GM04504 (cell line): ENCODE measurements at places on chromosomes 4 and X.

- no peak for DNase-seq
These were observed 41.4 kb downstream of the SOD3 start for GRCh38 chr4:24836661-24837242.

- DNase-seq: no peak
These were observed 8.7 kb downstream of the GUCY2F start for GRCh38 chrX:109472939-109473735.

DNA sequence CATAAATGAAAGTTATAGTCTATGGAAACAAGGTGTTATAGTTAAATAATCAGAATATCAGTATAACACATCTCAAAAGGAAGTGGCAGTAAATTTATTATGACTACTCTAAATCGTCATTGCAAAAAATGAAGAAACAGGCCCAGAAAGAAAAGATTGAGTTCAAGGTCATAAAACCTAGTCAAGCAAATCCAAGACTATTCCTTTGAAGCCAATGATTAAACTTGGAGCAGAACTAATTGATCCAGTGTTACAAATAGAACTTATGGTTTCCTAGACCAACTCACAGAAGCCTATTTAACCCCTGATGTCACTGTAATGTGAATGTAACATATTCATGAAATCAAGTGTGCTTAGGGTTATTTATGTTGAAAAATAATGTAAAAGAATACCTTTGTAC is 1.9 kb downstream of the FAM199X start:
- DNase-seq: no peak

- no peak for DNase-seq
These were observed 15.8 kb upstream of the VEGFD start for GRCh38 chrX:15399962-15400391.

- DNase-seq: no peak
These were observed 1176.8 kb downstream of the FAM133A start for GRCh38 chrX:94850811-94851210.

- no peak for DNase-seq
These were observed 12.1 kb downstream of the PPP2R3B start for GRCh38 chrX:374596-374995.

GRCh38 chr4:176335421-176335820 is 15.7 kb downstream of the SPCS3 start:
- no peak for DNase-seq

DNA sequence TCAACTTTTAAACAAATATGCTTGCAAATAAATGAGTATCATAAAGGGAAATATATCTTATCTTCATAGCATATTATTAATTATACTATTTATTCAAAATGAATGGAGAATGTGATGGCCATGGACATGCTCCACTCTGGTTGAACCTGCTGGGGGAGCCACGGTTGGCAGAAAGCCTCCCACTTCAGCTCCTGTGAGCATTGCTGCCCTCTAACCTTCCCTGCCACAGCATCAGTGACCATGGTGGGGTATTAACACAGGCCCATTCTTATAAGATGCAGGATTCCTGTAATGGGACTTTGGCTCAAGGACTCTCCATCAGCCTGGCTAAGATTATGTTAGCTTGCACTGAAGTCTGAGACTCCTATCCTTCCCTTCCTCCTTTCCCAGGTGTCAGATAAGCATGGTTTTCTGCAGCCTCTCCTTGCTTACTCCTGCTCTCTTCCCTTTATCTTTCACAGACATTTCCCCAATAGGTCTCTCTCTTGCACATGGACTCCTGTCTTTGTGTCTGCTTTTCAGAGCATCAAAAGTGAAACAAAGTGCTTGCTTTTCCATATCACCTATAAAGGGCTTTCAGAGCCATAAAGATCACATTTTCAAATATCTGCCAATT is 4.9 kb upstream of the ABRAXAS1 start:
- DNase-seq: no peak

DNA sequence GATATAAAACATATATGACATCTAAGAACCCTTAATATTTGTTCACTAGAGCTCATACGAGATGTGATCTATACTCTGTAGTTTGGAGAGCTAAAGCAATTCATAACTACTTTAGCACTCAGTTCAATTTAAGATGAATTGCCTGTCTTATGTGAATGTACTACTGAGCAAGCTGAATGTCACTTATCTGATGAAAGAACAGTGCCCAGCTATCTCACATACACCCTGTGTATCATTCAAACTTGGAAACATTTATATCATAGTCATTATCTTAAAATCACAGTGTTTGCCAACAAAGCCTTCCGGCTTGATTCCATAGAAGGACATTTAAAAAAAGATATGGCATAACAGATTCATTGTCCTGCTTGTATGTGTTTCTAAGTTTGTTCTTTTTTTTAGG is 639.6 kb downstream of the CCSER1 start:
- DNase-seq: no peak

GRCh38 chrX:72705814-72706213 is 8.3 kb downstream of the PHKA1 start:
- DNase-seq: no peak

DNA sequence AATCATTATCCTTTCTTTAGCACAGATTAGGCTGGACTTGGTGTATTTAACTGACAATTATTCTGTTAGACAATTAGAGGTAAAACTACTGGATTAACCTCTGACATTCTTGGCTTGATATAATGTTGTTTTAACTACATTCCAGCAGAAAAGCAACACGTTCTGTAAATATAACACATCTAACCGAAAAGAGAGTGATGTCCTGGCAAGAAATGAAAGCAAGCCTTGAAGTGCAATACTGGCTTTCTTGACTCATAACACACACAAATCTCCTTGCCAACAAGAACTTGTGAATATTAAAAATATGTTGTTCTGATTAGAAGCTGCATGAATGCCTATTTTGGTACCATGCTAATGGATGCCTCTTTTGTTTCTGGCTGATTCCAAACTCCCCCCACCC is 76.4 kb downstream of the EFHC2 start:
- no peak for DNase-seq

GRCh38 chrX:21373001-21373400 is 1.2 kb upstream of the CNKSR2 start:
- DNase-seq: no peak

DNA sequence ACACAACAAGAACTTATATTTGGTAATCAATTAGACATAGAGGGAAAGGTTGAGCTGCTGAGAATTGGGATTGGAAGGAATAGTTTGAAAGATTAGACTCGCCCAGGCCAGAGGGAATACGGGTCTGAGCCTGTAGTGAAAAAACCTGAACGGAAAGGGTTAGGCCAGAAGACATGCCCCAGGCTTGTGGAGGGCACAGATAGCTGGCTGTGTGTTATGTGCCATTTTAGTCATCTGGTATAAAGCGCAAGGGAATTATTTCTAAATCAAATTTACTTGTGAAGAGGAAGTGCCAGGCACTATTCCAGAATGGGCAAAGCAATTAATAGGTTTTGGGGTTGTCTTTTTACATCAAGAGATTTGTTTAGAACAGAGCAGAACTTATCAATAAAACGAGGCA is 187.5 kb upstream of the ANKRD50 start:
- no peak for DNase-seq

- no peak for DNase-seq
These were observed 55.8 kb downstream of the IL1RAPL2 start for GRCh38 chrX:104621781-104622180.

- peak; percentile 74 for DNase-seq
These were observed 16.6 kb downstream of the CLCN4 start for GRCh38 chrX:10173331-10173900.

- DNase-seq: no peak
These were observed 478.8 kb upstream of the MAGEB18 start for GRCh38 chrX:25659317-25659716.

- no peak for DNase-seq
These were observed 15.9 kb upstream of the TMEM185A start for GRCh38 chrX:149647505-149647904.

GRCh38 chr4:134470544-134470943 is 269.0 kb upstream of the PABPC4L start:
- no peak for DNase-seq

- no peak for DNase-seq
These were observed 1047.9 kb downstream of the RPA4 start for GRCh38 chrX:97931586-97931985.

DNA sequence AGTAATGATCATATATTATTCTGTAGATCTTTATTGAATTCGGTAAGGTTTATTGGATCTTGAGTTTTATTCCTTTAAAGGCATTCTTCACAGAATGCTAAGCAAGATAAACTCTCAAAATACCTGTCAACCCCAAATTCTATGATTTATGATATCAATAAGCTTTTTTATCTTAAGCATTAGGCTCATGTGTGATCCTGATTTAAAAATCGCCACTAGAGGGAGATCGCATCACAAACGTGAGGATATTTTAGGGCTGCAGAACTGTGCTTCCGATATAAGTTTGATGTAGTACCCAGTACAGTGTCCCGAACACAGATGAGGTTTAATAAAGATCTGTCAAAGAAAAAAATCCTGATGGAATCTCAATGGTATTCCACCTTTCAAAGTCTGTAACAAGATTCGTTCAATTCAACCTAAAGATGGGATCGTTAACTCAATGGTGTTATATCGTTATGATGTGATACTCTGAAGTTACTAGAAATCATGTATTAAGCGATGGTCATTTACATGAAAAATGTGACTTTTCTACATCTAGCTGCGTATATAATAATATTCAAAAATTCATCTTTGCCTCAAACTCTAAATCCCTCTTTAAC is 169.0 kb downstream of the CORIN start:
- DNase-seq: peak; percentile 19

- no peak for DNase-seq
These were observed 31.8 kb upstream of the ARSD start for GRCh38 chrX:2960861-2961515.

DNA sequence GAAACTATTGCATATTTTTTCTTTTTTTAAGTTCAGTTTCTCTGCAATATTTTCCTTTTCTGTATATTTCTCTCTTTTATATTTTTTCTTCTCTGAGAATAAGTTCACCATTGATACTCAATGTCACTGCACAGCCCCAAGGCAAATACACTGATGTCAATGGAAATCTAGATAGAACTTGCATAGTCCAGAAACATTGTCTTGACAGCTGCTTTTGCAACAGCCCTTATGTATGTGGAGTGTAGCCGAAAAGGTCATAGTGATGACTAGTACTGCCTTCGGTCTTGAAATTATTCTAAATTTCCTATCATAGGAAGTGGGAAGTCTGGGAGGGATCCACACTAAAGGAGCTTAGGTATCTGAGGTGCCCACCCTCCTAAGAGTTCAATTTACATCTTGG is 150.0 kb downstream of the SPOCK3 start:
- no peak for DNase-seq

- DNase-seq: no peak
These were observed 44.0 kb upstream of the MXD4 start for GRCh38 chr4:2305766-2306501.

DNA sequence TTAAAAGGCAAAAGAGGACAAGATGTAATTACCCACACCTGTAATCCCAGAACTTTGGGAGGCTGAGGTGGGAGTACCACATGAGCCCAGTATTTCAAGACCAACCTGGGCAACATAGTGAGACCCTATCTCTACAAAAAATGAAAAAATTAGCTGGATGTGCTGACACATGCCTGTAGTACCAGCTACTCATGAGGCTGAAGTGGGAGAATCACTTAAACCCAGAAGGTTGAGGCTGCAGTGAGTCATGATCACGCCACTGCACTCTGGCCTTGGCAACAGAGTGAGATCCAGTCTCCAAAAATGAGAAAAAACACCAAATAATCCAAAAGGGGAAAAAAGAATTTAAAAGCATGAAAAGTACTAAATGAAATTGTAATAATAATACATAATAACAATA is 30.8 kb downstream of the NR0B1 start:
- DNase-seq: no peak

GRCh38 chr4:128858879-128859671 is 49.6 kb downstream of the JADE1 start:
- DNase-seq: peak; percentile 28

DNA sequence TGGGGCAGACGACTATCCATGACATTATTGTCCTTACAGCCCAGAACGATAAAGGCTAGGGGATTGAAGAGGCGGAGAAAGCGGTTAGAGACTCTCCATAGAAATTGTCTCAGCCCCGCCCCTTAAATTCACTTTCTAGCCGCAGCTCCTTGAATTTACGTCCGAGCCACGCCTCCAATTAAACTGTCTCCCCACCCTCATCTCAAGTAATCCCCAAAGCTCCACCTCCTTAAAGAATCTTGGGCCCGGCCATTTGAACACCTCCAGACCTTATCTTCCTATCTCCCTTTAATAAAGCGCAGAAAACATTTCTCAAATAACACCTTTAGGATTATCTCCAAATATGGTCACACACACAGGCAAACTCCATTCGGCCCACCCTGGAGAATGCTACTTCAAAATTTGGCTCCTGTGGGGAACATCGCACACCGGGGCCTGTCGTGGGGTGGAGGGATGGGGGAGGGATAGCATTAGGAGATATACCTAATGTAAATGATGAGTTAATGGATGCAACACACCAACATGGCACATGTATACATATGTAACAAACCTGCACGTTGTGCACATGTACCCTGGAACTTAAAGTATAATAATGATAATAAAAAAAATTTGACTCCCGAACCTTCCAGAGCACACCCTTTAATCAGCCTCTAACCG is 7.2 kb upstream of the MAGIX start:
- DNase-seq: no peak

DNA sequence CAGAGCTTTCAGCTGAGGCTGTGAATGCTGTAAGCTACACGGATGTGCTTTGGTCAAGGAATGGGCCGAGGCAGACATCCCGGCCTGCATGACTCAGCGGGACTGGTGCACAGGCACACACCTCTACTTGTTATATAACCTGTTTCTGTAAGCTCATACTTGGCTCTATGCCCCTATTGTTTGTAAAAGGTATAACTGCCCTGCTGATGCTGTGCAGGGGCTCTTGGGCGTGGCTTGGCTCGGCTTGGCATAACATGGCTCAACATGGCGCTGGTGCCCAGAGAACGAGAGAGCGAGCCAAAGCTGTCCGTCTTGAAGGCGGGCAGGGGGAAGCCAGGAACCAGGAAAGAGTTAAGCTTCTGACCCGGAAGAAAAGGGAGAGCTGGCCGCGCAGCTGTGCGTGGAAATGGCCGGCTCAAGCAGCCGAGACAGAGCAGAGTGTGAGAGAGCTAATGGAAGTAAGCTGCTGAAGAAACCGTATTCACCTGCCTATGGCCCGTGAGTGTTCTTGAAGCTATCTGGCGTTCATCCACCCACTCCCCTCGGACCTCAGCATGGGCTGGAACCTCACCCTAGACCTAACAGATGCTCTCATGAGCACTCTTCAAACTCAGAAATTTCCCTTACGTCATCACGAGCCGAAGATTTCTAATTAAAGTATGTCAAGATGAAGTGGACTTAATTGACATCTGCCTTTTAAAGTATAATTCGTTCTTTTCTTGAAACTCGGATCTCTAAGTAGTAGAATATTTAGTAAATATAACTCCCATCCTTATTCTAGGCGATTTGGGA is 286.3 kb upstream of the AGA start:
- DNase-seq: no peak
